EH (cell line): ENCODE measurements at places on chromosomes 11 and 22.

GRCh38 chr11:60193687-60194433 is 11.0 kb upstream of the MS4A6A start:
- peak; percentile 24 for DNase-seq

DNA sequence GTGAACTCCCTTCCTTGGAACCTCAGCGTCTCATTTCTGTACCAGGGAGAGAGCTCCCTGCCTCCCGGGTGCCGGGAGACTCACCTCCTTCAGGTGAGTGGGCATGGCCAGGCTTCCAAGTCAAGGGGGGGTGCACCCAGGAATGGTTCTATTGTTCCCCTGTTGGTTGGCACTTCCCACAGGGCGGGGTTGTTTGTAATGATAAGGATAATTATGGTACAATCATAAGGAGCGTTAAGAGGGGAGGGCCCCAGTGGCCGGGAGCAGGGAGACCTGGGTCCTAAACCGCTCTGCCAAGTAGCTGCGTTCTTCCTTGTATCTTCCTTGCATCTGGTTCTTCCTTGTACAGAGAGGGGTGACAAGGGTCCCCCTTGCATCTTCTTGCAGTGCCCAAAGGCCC is 79.1 kb downstream of the LRRC32 start:
- no peak for DNase-seq

DNA sequence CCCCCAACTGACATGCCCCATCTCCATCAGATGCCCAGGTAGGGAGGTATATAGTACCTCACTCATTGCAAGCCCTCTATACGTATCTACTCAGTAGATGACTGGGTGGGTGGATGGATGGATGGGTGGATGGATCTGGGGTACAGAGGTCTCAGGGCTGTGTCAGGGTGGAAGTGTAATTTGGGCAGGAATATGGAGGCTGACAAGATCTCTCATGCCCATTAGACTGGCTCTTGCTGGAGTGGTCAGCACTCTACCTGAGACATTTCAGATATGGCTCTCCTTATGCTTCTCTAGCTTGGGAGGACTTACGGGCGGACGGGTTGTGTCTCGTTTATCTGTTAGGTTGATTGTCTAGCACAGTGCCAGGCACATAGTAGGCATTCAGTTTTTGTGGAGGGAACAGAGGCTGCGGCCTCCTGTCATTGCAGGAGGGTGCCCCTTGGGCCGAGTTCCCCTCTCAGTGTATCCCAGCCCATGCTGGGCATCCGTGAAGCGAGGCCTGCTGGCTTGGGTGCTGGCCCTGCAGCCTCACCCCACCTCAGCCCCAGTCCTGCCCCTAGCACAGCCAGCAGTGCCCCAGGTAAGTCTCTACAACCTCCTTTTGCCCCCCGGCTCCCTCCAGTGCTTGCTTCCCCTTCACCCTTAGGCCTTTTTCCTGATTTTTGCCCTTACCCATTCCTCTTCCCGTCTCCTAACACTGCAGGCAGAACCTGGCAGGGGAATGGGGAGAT is 13.7 kb downstream of the ROBO3 start:
- no peak for DNase-seq

DNA sequence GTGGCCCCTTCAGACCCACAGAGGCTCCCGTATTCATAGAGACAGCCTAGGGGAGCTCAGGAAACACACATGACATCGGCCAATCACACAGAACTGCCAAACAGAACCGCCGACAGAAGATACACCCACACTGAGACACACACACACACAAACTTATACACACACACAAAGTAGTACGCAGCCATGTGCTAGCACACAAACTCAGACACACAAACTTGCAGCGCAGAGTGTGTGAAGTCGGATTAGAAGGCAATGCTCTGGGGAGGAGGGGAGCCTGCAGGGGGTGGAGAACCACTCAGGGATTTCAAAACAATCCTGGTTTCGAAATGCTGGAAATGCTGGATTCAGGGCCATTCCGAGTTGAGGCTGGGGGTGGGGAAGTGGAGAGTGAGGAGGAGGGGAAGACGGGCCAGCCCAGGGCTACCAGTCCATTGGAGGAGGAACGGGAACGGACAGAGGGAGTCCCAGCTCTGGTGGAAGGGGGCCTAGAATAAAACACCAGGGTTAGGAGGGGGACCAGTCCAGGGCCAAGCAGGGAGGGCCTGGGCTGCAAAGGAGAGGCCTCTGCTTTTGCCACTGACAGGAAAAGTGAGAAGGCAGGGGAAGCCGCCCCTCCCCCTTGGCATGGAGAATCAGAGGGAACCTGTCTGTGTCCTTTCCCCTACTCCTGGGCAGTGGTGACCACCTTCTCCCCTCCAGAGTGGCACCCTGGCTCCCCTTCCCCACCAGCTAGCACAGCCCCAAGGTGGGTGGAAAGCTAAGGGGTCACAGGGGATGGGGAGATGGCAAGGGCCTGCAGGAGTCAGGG is 4.4 kb downstream of the BCL9L start:
- peak; percentile 95 for DNase-seq

DNA sequence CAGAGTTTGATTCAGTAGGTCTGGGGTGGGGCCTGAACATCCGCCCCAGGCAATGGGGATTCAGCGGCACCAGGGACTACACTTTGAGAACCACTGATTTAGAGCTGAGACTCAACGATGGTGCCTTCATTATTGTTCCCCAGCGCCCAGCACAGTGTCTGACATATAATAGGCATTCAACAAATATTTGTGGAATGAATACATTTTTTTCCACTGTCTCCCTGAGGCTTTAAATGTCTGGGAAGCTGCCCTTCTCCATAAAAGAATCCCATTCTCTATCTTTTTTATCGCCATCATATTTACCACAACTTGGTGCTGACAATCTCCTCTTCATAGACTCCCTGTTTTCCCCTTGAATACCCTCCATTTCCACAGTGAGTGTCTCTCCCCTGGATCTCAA is 23.6 kb upstream of the LMO2 start:
- DNase-seq: peak; percentile 11

DNA sequence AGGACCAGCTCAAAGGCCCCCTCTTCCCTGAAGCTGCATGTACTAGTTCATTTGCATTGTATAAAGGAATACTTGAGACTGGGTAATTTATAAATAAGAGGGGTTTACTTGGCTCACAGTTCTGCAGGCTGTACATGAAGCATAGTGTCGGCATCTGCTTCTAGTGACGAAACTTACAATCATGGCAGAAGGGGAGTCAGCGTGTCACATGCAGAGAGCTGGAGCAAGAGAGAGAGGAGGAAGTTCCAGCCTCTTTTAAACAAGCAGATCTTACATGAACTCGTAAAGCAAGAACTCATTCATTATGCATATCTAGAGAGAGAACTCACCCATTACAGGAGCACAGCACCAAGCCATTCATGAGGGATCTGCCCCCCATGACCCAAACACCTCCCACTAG is 7.1 kb upstream of the HMGXB4 start:
- no peak for DNase-seq

DNA sequence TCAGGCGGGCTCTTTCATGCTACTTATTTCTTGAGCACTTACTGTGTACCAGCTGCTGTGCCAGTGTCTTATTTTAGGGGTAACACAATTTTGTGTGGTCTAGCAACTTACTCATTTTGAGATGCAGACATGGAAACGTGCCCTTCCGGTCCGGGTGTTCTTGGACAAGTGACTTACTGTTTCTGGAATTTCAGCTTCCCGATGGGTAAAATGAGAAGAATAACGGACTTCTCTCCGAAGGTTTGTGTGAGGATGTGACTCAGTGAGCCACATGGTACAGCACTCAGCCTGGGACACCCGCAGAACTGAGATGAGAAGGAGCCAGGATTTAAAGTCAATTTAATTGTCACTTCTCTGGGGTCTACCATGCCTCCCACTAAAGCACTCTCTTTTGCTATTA is 114.5 kb upstream of the SYT13 start:
- DNase-seq: peak; percentile 82

DNA sequence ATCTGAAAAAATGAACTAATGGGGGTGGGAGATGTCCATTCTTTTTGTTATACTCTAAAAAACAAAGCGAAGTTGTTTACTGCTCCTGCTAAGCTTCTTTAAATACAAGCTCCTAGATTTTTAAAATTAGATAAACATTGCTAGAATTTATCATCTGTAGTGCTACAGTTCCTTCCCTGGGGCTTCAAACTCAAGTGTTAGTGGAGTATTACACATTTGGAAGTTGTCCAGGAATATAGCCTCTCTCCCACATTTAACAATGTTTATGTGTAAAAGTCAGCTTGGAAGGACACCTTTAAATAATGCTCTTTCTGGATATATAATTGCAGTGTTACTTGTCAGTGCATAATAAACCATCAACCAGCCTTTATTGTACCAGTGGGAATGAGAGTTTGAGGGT is 155.5 kb downstream of the SPON1 start:
- DNase-seq: no peak

- DNase-seq: no peak
These were observed 1454.7 kb downstream of the FAM181B start for GRCh38 chr11:81278991-81279390.

DNA sequence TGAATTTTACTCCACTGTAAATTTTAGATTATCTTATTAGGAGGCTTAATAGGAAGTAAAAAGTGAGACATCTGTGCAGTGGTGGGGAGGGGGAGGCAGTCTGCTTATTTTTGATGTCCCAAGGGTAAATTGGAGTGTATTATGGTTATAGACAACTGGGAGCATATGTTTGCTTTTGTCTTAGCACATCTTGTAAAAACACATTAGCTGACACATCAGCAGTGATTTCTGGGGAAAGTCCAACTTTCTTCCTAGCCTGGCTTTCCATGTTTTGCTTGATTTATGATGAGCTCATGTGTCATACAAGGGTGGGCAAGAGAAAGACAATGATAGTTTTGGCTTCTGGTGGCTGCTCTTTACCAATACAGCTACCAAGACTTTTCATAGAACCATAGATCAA is 4.0 kb downstream of the ANO3 start:
- no peak for DNase-seq

DNA sequence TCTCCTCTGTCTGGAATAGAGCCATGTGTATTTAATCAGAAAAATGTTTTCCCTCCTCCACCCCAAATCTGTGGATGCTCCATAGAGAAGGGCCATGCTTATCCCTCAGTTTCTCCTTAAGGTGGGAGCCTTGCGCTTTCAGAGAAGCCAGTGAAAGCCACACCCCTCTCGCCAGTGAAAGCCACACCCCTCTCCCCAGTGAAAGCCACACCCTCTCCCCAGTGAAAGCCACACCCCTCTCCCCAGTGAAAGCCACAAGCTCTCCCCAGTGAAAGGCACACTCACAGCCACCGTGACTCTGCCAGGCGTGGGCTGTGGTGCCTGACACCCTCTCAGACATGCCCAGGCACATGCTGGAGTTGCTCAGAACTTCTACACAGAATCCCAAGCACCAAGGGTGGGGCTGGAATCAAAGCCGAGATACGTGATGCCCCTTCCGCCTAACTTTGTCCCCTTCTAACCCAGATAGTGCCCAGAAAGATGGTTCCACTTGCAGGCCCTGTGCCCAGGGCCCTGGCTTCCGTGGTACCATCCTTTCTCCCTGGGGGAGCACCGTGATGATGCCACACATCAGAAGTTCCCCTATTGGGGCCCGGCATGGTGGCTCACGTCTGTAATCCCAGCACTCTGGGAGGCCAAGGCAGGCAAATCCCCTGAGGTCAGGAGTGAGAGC is 16.5 kb upstream of the PRR5 start:
- peak; percentile 81 for DNase-seq

- DNase-seq: no peak
These were observed 19.1 kb upstream of the LINC01488 start for GRCh38 chr11:69462106-69462951.

- DNase-seq: no peak
These were observed 11.7 kb upstream of the CREB3L1 start for GRCh38 chr11:46265764-46266163.

DNA sequence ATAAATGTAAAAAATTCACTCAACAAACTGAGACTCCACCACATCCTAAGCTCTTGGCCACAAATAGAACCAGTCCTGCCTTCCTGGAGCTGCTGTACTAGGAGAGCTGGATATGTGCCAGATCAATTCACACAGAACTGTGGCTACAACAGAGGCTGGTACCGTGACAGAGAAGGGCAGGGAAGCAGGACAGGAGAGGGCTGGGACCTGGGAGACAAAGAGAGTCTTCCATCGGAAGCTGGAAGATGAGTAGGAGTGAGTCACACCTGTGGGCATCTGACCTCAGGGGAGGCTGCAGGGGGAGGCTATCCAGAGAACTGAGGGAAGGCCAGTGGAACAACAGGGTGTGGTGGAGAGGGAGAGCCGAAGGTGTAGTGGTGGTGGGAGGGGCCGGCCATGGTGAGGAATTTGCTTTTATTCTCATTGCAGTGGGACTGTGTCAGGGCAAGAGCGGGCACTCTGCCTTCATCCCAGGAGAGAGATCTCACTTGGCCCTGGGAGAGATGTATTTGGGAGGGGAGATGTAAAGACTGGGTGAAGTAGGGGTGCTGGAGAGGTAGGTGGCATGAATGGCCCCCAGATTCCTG is 1.9 kb upstream of the LTBP3 start:
- peak; percentile 71 for DNase-seq

DNA sequence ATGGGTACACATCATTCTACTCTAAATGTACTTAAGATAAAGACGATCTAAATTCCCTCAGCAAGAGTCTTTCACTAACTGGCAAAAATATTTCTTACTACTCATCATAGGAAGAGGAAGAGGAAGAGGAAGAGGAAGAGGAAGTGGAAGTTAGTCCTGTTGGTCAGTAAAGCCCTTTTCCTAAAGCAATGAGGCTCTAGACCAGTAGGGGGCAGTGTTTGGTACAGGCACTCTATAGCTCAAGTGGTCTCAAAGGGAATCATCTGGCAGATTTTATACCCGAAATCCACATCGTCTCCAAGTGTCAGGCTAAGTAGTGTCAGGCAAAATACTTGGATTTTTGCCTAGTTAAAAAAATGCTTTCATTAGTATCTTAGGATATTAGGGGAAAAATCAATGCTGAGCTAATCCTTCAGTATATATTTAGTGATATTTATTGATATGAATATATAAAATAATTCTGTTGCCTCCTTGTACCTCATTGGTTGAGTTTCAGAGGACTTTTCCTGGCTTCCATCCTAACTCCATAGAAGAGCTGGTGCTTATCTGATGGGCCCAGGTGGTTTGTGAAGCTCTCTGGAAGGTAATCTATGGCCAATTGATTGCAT is 7.7 kb downstream of the BLID start:
- DNase-seq: peak; percentile 60

DNA sequence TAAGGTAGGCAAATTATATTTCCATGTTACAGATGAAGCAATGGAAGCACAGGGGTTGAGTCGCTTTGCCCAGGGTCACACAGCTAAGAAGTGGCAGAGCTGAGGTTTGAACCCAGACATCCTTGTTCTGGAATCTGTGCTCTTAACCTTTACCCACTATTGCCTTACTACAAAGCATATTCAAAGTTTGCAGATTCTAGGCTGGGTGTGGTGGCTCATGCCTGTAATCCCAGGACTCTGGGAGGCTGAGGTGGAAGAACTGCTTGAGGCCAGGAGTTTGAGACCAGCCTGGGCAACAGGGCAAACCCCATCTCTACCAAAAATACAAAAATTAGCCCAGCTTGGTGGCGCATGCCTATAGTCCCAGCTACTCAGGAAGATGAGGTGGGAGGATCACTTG is 27.8 kb upstream of the TFIP11 start:
- DNase-seq: no peak

GRCh38 chr11:128901653-128902514 is 10.7 kb downstream of the KCNJ5 start:
- no peak for DNase-seq

GRCh38 chr11:128644576-128644975 is 49.3 kb upstream of the FLI1 start:
- no peak for DNase-seq

GRCh38 chr11:47969401-47969800 is 11.0 kb upstream of the PTPRJ start:
- no peak for DNase-seq

GRCh38 chr22:39084666-39085065 is 7.6 kb downstream of the APOBEC3G start:
- DNase-seq: no peak

- DNase-seq: no peak
These were observed 11.1 kb downstream of the CCKBR start for GRCh38 chr11:6270584-6271246.
